AG04450 (cell line): ENCODE measurements at places on chromosomes 11 and 22. TPM values are rescaled to one million over a fixed set of nuclear protein-coding genes. Genes with fewer than 3 reads are reported as not detected.
A peak's percentile ranks its signal among the peaks of the same experiment; 100 is the strongest.

GRCh38 chr11:66011239-66011784 is 496 bp upstream of the CST6 start:
- no peak for DNase-seq

DNA sequence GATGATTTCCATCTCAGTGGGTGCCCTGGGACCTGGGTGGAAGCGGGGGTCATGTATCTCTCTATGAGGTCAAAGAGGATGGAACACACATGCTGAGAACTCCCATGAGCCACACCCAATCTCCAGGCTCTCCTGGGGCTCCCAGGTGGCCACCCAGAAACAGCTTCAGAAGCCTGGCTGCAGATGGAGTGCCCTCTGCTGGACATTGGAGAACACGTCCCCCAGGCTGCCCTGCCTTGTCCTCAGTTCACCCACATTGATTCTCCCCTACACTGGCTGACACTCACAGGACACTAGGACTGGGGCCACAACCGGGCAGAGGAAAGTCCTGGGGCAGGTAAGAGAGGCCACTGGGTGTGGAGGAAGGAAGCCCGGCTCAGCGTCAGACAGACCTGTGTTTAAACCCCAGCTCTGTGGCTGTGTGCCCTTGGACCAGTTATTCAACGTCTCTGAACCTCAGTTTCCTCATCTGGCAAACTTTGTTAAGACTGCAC is 4.5 kb upstream of the NOL12 start:
- no peak for DNase-seq

DNA sequence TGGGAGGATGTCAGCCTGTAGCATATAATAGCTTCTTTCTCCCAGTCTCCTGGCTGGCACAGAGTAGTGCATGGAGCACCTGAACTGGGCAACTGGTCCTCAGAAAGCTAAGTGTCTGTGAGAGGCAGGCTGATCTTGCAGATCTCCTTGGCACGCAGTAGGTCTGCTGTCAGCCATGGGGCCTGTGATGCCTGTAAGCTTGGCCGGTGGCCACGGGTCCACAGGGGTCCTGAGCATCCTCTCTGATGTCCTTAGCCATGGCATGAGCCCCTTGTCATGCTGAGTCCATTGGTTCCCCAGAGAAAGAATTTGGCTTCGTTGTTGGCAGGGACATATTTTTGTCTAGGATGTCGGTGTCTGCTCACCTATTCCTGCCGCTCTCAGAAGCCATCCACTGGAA is 25.0 kb downstream of the AMPD3 start:
- no peak for DNase-seq

OR2AG2 gene
- polyA plus RNA-seq: 0.11 and 0.19 TPM in 2 replicates

DNA sequence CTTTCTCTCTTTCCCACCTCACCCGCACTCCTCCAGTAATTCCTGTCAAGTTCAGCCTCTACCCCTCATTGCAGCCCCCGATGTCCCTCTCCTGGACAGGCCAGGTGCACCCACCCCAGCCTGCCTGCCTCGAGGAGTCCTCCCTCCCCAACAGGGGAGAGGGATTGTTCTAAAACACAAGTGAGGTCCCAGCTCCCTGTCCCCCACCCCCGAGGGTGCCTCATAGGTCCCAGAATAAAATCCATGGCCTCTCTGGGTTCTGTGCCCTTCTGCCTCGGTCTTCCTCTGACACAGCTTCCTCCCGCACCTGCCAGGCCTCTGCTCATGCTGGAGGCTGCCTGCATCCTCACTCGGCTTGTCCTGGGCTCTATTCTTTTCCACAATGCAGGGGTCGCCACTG is 720.1 kb downstream of the BRD1 start:
- DNase-seq: no peak

ACTN3 gene
- 0.11 TPM in 2 replicates for polyA plus RNA-seq

GRCh38 chr11:123357353-123357989 is 72.6 kb upstream of the GRAMD1B start:
- no peak for DNase-seq

GRCh38 chr11:85825616-85826015 is 14.7 kb upstream of the SYTL2 start:
- DNase-seq: no peak

DNA sequence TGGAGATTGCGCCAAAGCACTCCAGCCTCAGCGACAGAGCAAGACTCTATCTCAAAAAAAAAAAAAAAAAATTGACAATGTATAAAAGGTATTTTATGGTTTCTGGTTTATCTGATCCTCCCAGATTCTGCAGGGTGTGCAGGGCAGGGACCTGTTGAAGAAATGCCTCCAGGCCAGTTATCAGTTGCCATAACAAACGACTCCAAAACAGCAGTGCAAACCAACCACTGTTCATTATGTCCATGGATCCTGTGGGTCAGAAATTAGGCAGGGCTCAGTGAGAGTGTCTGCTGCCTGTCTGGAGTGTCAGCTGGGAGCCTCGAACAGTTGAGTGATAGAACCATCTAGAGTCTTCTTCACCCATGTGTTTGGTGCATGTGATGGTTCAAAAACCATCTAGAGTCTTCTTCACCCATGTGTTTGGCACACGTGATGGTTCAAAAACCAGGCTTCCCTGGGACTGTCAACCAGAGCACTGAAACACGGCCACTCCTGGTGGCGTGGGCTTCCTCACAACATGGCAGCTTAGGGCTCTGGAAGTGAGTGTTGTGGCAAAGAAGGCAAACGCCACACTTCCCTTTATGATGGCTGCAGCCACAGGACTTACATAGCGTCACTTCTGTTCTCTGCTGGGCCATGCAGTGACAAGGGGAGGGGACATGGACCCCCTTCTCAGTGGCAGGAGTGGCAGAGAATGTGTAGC is 115.1 kb upstream of the CRYBB3 start:
- DNase-seq: no peak

- no peak for DNase-seq
Observed at GRCh38 chr22:46025225-46025972, 48.4 kb upstream of the WNT7B start.

SNX32 gene
- polyA plus RNA-seq: 0.30 and 0.57 TPM in 2 replicates

LMO1 gene
- polyA plus RNA-seq: not detected in 2 replicates

DNA sequence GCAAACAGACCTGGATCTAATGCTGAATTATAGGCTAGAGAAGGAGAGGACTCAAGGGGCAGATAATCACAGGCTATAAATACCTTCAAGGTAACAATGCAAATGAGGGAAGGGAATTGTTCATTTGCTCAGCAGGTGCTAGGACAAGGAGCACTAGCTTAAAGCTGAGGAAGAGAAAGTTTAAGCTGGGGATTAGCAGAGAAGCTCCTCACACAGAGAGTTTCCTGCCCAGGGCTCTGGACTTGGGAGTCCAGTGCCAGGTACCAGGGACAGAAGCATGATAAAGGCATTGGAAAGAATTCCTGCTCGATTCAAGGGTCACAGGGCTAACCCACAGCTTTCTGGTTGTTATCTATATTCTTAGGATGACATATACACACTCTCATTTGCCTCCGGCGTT is 509.9 kb downstream of the NTM start:
- no peak for DNase-seq

DNA sequence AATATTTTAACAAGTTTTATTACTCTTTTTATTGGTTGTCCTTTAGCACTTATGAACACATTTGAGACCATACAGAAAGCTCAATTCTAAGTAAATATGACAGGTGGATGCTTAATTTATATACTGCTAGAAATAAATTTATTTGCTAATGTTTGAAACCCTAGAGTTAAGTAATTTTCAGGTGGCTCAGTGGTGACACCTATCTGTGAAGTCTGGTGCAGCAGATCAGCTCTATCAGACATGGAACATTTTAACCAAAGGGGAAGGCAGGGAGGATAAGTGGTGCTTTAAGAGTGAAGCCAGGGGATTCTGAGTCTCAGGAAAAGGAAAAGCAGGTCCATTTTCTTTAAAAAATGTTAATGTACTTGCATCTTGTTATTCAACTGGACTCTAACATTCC is 175.8 kb downstream of the DSCAML1 start:
- no peak for DNase-seq

MS4A3 gene
- not detected in 2 replicates for polyA plus RNA-seq

GRCh38 chr11:58965246-58965985 is 26.1 kb downstream of the GLYATL1 start:
- DNase-seq: no peak

SLC22A9 gene
- not detected in 2 replicates for polyA plus RNA-seq

GRCh38 chr22:41909310-41910049 is 5.4 kb downstream of the SHISA8 start:
- DNase-seq: no peak

- no peak for DNase-seq
Observed at GRCh38 chr22:29385748-29386147, 2.6 kb downstream of the AP1B1 start.

- peak; percentile 33 for DNase-seq
Observed at GRCh38 chr22:50326956-50327710, at the start of gene DENND6B. Gene DENND6B, minus strand, starts transcription at chr22:50327012. Its CDS starts 24 bp downstream, at chr22:50326988.

GPR83 gene
- 0.02 and 0.04 TPM in 2 replicates for polyA plus RNA-seq

DNA sequence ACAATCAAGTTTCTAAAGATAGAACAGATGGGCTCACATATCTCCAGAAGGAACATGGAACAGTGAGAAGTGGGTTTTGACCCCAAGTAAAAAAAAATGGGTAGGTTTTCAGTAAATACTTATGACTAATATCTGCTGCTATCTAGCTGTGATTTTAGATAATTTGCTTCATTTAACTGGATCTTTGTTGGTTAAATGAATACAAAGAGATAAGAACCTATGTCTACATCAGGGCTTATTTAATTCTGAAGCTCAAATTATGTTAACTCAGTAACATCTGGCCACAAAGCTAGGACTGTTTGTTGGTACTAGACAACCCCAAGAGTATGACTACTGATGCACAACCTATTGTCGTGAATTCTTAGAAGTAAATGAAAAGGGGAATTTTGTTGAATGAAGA is 144.4 kb upstream of the SESN3 start:
- DNase-seq: no peak

DNA sequence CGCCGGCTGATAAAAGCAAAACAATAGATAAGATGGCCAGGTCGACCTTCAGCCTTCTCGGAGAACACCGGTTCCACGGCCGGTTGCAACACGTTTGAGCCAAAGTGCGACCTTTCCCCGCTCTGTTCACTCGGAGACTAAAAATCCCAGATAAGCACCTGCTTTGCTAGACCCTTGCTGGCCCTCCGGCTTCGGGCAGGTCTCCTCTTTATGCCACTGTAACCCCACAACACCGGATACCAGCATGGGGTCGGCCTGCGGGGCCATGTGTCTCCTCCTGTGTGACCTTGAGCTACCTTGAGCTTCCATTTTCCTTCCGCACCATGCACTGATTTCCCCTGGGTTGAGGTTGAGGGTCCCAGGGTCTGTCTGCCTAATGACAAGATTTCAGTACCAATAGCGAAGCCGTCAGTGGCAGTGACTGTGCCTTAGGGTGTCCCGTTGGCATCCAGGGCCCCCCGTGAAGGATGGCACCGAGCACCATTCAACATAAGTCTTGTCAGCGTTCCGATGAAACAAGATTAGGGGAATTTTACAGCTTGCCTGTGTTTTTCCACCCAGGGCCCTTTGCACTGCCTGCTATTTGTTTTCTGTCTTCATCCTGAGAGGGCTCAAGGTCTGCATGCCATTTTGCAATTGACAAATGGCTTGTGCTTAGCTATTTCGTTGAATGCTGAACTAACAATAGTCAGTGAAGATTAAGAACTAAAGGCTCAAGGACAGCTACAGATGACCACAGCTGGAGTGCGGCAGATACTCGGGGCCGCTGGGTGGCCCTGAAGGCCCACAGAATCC is 118.6 kb downstream of the KCNQ1 start:
- DNase-seq: no peak

TMPRSS13 gene
- not detected in 2 replicates for polyA plus RNA-seq

DNA sequence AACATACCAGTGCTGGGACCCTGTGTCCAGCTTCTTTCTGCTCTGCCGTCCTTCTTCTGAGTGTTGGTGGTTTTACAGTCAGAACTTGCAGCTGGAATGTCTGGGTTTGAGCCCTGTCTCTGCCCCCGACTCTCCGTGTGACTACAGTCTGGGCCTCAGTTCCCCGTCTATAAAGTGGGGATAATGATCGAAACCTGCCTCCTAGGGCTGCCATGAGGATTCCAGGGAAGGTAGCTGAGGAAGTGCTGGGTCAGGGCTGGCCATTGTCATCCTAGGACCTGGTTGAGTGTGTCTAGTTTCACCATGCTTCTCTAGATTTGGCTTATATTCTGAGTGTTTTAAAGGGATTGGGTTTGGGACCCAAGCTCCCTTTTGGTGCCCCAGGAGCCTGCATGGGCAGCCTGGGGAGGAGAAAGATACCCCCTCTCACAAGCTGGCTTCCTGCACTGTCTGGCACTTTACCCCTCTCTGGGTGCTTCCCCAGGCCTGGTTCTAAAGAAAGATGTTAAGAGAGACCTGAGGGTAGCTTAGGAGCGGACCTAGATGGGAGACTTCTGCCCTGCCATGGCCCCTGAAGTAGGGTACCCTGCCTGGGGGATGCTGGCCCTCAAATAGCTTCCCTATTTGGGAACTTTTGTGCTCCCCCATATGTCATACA is 49.9 kb downstream of the TSPAN18 start:
- no peak for DNase-seq

- DNase-seq: no peak
Observed at GRCh38 chr11:94708176-94708575, 60.0 kb upstream of the AMOTL1 start.

DNA sequence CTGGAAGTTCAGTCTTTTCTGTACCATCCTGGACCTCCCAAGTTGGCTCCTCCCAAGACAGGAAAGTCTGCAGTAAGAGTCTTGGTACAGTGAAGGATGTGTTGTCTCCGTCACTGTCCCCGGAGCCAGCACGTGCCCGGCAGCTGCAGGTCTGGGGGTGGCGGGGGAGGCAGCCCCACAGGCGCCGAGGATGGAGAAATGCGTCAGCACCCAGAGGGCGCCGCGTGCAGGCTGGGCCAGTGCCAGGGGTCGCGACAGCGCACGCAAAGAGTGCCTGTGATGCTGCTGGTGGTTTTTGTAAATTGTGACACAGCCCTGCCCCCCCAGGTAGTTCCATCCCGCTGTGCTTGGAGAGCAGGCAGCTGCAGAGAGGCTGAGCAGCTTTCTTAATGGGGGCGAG is 1200.5 kb downstream of the BRD1 start:
- no peak for DNase-seq

SYT8 gene
- not detected in 2 replicates for polyA plus RNA-seq

DNA sequence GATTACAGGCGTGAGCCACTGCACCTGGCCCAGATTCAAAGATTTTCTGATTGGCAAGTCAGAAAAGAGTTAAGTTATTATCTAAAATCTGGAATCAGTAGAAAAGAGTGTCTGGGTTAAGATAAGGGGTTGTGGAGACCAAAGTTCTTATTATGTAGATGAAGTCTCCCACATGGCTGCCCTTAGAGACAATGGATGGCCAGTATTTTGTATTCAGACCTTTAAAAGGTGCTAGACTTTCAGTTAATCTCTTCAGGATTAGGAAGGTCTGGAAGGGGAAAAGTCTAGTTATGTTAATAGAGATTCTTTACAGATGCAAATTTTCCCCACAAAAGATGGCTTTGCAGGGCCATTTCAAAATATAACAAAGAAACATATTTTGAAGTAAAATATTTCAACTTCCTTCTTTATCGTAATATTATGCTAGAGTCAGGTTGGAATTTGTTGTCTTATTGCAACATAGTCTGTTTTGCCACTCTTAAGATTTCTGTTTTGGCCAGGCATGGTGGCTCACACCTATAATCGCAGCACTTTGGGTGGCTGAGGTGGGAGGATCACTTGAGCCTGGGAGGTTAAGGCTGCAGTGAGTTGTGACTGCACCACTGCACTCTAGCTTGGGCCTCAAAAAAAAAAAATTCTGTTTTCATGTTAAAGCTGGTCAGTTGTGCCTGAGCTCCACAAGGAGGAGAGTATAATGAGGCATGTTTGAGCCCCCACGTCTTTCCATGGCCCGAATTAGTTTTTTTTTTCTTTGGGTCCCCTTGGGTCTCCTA is 14.0 kb downstream of the GRAMD1B start:
- DNase-seq: no peak

- no peak for DNase-seq
Observed at GRCh38 chr11:96188243-96189006, 154.6 kb downstream of the MAML2 start.

ZNF202 gene
- 8.0 and 10.0 TPM in 2 replicates for polyA plus RNA-seq

GRCh38 chr11:68989936-68990606 is 9.3 kb upstream of the MRGPRD start:
- no peak for DNase-seq
